ENCODE measurements at places on chromosomes 3 and 15. TPM values are rescaled to one million over a fixed set of nuclear protein-coding genes. Genes with fewer than 3 reads are reported as not detected.
A peak's percentile ranks its signal among the peaks of the same experiment; 100 is the strongest.

DNA sequence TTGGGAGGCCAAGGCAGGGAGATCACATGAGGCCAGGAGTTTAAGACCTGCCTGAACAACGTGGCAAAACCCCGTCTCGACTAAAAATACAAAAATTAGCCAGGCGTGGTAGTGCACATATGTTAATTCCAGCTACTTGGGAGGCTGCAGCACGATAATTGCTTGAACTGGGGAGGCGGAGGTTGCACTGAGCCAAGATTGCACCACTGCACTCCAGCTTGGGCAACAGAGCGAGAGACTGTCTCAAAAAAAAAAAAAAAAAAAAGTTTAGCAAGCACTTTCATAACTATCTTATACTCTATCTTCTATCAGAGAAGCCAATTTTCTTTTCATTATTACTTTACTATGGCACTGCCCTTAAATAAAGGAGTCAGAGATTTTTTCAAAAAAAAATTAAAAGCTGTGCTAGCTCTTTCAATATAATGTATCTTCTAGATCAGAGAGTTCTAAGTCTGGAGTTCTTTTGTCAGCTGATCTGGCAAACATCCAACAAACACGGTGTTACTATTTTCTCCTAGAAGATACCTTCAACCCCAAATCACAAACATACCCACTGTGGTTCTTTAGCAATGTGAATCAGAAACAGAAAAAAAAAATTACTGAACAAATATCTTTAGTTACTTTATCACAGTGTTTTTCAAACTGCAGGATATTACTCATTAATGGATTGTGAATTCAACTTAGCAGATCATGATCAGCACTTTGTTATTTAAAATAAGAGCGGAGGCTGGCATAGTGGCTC lies 3.0 kb downstream of the ZNF770 start:
- no peak for DNase-seq

- DNase-seq, result peak; percentile 16
Observed at GRCh38 chr15:61050844-61051568, 178.1 kb downstream of the RORA start.

GRCh38 chr3:169498336-169498735 lies 165.2 kb downstream of the MECOM start:
- DNase-seq, result peak; percentile 38

DNA sequence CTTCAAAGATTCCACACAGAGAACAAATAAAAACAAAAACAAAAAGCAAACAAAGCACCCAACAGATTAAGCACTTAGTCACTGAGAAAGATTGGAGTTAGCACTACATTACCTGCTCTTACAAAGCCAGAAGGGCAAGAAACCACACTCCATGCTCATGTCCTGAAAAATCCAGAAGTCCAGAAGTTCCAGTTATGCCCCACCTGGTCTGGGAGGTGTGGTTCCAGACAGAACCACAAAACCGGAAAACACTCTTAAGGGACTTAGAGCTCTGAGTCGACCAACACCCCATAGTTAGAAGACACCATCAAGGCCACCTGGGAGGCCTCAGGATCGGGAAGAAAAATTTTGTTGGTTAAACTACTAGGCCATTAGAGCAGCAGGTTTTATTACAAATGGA lies 88.9 kb downstream of the TNIK start:
- no peak for DNase-seq

GRCh38 chr3:50554553-50554952 lies 13.0 kb downstream of the C3orf18 start:
- no peak for DNase-seq

DNA sequence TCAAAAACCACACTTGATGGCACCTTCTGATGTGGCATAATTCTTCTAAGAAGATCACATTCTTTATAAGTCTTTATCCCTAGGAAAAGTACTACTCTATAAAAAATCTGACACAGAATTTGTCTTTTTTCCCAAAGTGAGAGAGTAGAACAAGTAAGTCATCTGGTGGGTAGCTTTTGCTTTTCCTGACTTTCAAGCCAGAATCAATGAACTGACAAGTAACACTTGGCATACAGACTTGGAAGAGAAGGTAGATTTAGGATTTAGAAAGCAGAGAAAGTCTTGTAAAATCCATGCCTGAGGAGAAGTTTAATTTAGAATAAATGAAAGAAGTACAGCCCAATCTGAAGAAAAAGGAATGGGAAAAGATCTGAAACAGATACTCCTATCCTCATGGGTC lies 66.6 kb upstream of the TUSC7 start:
- DNase-seq, result no peak

- DNase-seq, result no peak
Observed at GRCh38 chr3:20324664-20325478, 138.9 kb upstream of the SGO1 start.

DNA sequence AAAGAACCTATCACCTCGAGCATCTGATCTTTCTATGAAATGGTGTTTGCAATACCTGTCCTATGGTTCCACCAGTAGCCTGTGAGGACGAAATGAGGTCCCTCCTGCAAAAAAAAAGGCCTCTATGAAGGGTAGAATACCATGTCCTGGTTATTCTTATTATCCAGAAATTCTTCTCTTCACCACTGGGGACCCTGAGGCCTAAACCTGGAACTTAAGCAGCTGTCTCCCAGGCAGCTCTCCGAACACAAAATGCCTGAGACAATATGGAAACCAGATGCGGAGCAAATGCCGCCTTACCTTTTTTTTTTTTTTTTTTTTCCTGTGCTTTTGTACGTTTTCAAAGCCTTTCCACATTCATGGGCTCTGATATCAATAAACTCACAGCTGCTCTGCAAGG lies 62.1 kb upstream of the WNT5A start:
- DNase-seq, result peak; percentile 34

DNA sequence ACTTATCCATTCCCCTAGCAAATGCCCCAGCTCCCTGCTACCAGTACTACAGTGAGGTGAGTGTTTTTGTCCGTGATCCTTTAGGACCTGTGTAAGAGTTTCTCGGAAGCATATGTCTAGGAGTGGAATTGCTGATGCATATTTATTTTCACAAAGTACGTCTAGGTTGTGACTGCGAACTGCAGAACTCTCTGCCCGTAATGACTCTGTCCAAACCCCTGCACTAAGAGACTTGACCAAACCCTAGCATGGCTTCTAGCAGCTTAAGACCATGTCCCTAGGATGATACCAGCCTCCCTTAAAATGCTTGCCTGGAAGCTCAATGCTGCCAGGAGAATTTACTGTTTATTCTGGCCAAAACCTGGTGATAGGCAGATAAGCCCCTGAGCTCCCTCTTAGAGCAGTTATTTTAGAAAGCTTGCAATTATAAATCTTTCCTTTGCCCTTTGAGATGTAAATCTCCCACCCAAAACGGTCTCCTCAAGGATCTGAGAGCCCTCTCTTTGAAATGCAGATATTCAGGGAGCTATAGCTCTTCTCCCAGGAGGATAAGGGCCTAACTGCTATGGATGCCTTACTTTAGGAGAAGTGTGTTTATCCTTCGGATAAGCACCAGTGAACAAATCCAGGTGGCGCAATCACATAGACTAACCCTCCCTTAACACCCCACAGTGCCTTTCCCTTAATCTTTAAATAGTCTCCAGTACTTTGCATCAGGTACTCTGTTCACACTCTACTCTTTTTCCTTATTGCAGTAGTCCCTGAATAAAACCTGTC lies 14.7 kb upstream of the CA12 start:
- no peak for DNase-seq

GRCh38 chr3:119562307-119562961 lies 3.0 kb upstream of the CD80 start:
- DNase-seq, result no peak

Gene PLSCR5
- not detected for total RNA-seq

Gene C3orf70
- 0.06 TPM for total RNA-seq

Gene HIGD2B
- not detected for total RNA-seq

Gene SH3GL3
- total RNA-seq, result not detected

Gene RPL35A
- 692 TPM for total RNA-seq

All from LHCN-M2 (cell line).